Amygdala (tissue), 56 donors: ENCODE measurements at places on chromosomes 6 and 20.

DNA sequence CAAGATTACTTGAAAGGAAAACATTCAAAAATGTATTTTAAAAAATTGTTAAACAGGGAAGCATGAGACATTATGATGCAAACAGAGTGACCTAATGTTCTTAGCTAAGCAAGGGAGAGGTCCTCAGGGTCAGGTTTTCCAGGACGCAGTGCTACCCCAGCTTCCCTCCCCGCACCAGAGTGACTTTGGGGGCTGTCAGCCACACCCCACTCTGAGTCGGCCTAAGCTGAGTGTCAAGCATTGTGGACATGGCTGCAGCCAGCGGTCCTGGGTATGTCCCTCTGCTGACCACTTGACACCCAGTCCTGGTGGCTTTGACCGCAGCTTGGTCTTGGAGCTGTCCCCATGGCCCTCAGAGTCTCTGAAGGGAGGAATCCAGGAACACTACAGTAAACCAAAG, 54.9 kb upstream of the CD93 start:
- no peak for DNase-seq

DNA sequence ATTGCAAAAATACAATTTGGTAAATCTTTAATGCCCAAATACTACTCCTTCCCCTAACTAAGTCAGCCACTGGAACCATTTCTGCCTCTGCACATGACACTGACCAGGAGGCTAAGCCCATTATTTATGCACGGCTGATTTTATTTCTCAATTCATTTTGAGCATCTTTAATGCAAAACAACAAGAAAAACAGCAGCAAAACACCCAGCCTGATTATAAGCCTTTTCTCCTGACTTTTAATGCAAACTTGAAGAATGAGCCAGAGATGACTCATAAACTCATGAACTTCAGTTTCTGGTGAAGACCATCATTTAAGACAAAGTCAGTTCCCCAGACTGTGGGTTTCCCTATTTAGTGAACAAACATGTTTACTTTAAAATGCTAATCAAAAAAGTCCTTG, 51.6 kb downstream of the CYP24A1 start:
- no peak for DNase-seq

DNA sequence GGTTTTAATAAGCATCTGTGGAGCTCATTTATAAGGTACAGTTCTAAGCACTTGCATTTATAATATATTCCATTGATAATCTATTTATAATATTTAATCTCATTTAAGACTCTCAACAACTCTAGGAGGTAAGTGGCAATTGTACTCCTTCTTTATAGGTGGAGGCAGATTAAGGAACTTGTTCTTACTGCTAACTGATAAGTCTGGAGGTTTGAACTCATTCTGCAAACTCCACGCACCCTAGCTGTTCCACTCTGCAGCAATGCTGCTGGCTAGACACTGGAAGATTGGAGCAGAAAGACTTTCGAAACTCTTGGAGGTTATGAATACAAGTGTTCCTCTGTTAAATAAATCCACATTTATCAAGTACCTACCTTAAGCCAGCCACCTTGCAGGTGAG, 793 bp upstream of the HDAC2 start:
- DNase-seq, result no peak

GRCh38 chr6:147226163-147226724, 22.0 kb downstream of the STXBP5 start:
- DNase-seq, result no peak

GRCh38 chr20:24135781-24136180, 147.2 kb upstream of the GGTLC1 start:
- DNase-seq, result no peak

GRCh38 chr6:44451803-44452695, 64.5 kb downstream of the CDC5L start:
- no peak for DNase-seq

DNA sequence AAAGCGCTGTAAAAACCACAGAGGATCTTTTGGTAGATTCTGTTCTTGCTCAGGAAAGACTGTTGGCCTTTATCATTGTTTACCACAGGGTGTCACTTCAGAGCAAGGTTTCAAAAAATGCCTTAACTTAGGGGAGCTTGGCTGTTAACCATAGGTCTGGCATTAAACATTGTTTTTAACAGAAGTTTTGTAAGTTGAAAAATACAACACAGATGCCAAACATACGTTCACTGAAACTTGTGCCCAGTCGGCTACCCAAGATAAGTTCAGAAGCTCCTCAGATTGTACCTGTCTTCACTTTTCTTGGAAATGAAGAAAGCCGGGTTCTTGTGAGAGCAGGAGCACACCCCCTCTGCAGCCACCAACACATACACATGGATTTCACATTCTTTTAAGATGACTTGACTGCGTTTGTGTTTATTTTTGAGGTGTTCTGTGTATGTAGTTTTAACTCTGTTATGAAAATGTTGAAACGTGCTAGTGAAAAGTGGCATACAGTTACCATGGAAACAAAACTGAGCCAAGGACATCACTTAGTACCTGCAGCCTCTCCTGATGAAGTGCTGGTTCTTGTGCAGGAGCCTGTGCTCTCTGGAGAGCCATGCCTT, 64.9 kb downstream of the SYCP2L start:
- no peak for DNase-seq

DNA sequence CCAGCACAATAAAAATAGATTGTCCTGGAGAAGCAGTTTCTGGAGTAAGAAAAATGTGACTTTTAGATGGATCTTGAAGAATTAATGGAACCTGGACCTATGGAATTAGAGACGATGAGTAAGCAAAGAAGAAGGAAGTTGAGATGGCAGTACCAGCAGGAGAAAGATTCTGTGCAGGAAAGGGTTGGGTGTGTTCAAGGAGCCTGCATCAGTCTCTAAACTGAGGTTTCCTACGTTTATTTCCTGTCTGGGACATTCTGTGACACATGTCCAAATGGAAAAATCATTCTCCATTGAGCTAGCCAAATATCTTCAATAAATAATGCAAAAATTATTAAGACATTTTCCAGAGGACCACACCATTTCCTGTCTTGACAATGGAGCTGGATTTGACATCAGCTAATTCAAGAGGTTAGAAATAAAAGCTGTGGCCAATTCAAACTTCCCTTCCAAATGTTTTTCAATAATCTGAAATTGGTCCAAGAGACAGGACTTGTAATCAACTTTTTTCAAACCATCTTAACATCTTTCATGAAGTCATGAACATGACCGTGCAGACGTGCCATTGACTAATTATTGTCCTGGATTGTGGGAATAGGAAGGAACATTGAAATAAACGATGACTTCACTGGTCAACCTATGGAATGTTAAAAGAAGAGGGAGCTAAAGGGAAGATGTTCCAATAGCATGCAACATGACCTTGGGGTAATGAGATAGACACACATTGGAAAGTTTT, 198.3 kb downstream of the ZNF217 start:
- DNase-seq, result no peak

GRCh38 chr20:52410182-52410647, 218.6 kb upstream of the ZFP64 start:
- peak; percentile 11 for DNase-seq

DNA sequence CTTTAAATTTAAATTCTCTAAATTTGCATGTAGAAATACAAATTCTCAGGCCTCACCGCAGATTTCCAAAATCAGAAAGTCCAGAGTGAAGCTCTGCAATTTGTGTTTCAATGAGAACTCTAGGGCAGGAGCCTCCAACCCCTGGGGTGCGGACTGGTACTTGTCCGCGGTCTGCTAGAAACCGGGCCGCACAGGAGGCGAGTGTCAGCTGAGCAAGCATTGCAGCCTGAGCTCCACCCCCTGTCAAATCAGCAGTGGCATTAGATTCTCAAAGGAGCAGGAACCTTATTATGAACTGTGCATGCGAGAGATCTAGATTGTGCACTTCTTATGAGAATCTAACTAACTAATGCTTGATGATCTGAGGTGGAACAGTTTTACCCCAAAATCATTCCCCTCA, 203.0 kb upstream of the PCSK2 start:
- DNase-seq, result no peak

- DNase-seq, result no peak
Observed at GRCh38 chr6:33812669-33813068, 8.9 kb upstream of the MLN start.

GRCh38 chr6:47016909-47017308, 25.2 kb downstream of the ADGRF1 start:
- DNase-seq, result no peak

DNA sequence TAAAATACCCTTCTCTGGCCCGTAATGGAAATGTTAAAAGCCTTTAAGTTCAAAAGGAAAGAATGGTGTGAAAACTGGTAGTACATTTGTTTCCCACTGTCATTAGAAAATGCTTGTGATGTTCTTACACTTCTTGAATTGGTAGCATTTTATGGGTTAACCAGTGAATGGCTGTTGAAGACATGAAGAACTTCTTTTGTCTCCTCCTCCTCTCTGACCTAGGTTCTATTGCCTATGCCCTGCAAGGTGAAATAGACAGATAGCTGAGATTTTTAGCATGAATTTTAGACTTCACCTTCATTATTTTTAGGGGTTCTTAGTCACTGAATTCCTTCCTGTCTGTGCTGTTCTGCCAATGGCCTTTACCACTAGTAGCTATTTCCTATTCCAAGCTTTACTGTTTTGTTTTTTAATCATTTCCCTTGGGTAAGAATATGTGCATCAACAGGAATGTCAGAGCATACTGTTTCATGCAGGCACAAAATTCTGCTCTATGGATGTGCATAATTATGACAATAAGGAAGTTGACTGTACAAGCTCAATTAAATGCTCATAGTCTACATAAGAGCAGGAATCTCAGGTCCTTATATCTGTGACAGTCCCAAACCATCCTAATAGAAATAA, 4.9 kb downstream of the TNFAIP3 start:
- no peak for DNase-seq

DNA sequence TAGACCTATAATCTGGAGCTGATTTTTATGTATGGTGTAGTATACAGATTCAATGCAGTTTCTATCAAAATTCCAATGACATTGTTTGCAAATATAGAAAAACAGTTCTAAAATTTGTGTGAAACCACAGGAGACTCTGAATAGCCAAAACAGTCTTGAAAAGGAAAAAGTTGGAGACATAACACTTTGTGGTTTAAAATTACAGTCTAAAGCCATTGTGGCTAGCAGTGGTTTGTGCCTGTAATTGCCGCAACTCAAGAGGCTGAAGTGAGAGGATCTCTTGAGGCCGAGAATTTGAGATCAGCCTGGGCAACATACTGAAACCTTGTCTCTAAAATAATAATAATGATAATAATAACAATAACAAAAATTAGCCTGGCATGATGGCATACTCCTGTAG, 213.7 kb downstream of the CDKAL1 start:
- DNase-seq, result no peak

DNA sequence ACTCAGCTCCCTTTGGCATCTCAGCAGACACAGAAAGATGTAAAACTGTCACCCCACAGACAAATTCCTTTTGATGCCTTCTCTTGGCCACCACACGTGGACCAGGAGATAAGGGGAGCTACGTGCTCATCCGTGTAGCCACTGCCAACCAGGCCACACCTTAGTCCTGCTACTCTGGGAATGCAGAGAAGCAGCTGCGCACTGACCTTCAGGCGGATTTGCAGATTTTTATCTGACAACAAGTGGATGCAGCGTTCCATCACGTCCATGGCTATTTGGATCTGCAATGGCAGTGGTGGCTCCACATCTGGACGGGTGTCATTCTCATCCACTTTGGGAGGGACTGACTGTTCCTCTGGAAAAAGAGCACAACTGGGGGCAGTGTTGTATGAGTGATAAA, 30.8 kb downstream of the TTI1 start:
- no peak for DNase-seq

DNA sequence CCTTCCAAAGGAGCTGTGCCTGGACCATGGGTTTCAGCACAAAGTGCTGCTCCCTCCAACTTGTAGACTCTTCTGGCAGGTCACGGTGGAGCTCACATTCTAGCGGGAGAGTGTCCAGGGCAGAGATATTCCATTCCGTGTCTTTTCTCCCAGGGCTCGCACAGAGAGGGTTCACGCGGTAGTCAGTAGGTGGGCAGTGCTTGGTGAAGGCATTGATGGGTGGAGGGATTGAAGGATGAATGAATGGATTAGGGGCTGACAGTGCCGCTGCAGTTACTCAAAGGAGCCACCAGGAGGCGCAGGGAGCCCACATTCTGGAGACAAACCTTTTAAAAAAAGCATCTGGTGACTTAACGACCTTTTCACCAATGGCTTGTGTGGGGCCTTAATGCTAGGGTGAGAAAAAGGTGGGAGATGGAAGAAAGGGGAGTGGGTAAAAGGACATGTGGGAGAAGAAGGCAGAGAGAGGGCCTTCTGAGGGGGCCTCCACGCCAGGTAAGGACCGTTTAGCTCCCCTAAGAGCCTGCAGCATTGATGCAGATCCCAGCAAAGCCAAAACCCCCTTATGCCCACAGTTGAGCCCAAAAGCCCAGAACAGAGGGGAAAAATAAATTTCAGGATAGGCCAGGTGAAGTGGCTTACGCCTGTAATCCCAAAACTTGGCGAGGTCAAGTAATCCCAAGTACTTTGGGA, 17.5 kb upstream of the FAM110A start:
- DNase-seq, result no peak

DNA sequence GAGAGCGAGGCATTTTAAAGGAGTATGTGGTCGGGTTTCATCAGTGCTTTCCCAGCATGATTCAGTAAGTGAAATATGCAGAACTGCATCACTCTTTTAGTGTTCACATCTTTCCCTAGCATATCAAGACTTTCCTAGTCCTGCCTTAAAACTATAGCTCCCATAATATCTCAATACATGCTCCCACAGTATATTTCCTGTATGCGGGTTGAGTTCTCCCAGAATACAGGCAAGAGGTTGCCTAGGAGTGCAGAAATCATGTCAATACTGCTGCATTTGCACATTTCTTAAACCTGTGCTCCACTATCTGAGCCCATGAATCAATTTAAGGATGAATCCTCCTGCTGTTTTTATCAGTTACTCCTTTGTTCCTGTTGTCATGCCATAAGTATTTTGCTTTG, 386.6 kb upstream of the SLC35B3 start:
- DNase-seq, result no peak
